ENCODE measurements at places on chromosomes 11 and 22.

DNA sequence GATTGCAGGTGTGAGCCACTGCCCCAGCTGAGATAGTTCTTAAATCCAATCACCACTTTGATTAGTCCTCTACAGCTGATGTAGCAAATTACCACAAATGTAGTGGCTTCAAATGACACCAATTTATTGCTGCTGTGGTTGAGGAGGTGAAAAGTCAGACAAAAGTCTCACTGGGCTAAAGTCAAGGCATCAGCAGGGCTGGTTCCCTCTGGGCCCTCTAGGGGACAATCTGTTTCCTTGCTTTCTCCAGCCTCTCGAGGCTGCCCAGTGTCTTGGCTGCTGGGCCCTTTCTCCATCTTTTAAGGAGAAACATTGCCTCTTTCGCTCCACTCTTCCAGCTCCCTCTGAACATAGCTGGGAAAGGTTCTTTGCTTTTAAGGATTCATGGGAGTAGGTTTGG is 50.5 kb upstream of the SHANK2 start:
- DNase-seq, result no peak

DNA sequence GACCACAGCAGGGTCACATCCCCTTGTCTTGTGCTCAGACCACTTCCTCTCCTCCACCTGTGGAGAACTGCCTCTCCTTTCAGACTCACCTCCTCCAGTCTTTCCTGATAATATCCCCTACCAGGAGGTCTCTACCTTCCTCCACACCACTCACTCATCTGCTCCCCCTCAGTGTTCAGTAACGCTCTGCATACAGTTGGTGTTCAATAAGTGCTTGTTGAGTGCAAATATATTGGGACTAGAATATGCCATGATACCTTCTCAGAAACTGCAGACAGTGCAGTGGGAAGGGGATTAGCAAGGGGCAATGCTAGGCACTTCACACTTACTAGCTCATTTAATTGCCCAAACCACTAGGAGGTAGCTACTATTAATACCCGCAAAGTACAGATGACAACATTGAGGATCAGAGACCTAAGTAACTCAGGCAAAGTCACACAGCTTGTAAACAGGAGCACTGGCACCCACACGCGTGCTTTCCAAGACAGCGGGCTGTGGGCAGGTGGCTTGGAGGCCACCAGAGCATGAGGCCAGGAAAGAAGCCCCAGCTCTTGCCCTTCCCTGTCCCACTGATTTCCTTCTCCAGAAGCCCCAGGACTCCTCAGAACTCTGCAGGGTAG is 8.1 kb upstream of the PDE2A start:
- DNase-seq, result no peak

- DNase-seq, result no peak
Observed at GRCh38 chr11:44847316-44847715, 103.4 kb downstream of the TP53I11 start.

DNA sequence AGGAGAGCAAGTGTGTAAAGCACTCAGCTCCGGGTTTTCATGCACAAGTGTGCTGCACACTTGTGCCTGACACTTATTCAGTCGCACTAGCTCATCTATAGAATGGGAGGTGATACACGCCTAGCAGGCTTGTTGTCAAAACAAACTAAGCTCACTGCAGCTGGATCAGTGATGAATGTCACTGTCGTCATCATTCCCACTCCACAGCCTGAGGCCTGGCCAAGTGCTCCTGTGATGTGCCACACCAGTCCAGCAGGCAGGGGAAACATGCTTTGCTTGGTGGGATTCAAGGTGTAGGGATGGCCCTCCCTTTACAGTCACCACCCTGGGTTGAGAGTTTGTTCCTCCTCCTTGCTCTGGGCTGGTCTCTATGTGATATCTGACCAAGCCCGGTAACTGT is 6.8 kb downstream of the MPST start:
- DNase-seq, result no peak

DNA sequence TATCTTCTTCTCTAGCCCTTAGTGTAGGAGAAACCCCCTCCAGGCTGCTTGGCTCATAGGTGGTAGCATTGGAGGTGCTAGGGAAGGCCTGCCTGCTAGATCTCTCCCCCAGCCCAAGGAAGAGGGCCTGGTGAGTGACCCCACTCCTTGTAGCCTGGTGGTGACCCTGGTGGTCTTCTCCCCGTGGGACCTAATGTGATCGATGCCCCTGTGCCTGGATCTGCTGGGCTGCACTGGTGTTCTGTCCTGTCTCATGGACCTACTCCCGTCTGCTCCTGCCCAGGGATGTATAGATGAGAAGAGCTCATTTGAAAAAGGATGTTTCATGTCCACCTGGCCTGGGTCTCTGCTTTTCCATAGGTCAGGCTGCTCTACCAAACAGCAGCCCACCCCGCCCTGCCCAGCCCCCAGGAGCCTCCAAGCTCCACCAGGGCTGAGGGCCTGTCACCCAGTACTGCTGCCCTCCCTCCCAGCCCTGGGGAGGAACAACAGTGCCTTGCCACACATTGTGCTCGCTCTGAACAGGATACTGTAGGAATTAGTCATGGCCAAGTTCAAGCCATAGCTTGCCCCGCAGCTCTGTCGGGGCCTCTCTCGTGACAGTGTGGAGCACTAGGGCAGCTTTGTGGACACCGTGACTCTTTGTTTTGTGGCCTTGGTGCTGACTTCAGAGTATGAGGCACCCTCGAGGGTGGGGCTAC is 19.7 kb downstream of the SLC37A2 start:
- peak; percentile 62 for DNase-seq

- no peak for DNase-seq
Observed at GRCh38 chr11:110133160-110133559, 40.0 kb downstream of the ZC3H12C start.

DNA sequence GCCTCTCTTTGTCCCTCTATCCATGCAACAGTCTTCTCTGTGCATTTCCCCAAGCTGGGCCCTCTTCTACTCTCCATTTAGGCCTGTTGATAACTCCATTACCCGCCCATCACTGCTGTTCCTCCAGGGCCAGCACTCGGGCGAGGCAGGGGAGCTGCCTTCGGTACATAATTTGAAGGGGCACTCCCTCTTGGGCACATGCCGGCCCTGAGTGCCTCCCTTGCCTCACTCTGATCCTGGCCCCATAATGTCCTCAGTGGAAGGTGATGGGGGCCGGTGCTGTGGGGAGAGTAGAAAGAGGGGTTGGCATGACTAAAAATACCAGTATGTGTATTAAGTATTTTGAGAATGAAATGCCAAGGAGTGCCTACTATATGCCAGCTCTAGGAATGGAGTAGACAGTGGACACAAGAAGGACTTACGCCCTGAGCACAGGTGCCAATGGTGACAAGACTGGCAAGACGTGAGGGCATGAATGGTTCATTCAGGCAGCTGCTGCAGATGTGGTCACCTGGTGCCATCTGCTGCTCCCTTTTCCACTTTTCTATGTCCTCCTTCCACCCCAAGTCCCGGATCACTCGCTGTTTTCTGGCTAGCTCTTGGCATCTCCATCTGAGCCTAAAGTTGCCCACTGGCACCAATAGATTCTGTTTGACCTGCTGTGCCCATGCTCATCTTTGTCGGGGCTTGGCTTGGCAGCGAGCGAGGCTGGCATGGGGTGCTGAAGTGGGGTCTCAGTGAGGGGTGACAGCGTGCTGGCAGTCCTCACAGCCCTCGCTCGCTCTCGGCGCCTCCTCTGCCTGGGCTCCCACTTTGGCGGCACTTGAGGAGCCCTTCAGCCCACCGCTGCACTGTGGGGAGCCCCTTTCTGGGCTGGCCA is 22.6 kb downstream of the TMEM218 start:
- no peak for DNase-seq
